Mesendoderm (in vitro differentiated cells): ENCODE measurements at places on chromosomes 4 and X.
A peak's percentile ranks its signal among the peaks of the same experiment; 100 is the strongest.

GRCh38 chr4:78131403-78131802 lies 74.3 kb downstream of the FRAS1 start:
- no peak for DNase-seq

GRCh38 chrX:134601240-134601765 lies 57.0 kb downstream of the PLAC1 start:
- no peak for DNase-seq

- DNase-seq, result no peak
These were observed 44.4 kb downstream of the BBS12 start for GRCh38 chr4:122776916-122777315.

DNA sequence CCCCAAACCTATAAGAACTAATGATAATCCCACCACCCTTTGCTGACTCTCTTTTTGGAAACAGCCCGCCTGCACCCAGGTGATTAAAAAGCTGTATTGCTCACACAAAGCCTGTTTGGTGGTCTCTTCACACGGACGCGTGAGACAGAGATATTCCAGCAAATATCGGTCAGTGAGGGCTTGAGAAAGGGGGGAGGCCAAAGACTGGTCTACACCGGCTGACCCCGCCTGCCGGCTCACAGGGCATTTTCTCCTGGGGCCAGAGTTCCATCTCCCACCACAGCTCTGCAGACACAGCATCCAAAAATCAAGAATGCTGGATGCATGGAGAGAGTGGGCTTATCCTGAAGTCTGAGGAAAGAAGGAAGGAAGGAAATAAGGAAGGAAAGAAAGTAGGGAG lies 176.0 kb downstream of the SHOX start:
- DNase-seq, result no peak

DNA sequence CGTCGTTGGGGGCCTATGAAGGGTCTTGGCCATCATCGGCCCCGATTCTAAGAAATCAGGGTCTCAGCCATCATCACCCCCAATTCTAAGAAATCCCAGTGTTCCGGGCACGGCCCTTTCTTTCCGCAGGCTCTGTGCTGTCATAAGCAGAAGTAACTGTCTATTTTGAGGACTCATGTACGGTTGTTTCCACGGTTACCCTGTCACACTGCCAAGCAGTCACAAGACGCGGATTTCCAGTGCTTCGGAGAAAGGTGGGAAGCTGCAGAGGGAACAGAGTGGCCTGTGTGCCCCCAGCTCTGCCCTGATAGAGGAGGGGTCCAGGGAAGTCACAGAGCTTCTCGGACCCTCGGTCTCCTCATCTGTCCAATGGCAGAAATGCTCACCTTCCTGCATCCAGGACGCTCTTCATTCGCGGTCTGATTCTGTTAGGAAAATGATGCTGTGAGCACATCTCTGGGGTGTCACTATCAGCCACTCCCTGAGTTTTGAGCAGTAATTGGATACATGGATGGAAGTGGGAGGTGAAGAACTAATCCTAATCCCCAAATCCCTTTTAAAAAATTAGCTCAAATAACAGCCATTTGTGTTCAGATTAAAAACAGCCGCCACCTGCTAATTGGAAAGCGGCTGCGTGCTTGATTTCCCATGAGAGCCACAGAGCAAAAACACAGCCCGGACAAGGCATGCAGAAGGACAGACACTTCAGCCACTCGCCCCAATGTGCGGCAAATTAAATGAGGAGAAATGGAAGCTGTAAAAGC lies 73.1 kb downstream of the WFS1 start:
- no peak for DNase-seq

DNA sequence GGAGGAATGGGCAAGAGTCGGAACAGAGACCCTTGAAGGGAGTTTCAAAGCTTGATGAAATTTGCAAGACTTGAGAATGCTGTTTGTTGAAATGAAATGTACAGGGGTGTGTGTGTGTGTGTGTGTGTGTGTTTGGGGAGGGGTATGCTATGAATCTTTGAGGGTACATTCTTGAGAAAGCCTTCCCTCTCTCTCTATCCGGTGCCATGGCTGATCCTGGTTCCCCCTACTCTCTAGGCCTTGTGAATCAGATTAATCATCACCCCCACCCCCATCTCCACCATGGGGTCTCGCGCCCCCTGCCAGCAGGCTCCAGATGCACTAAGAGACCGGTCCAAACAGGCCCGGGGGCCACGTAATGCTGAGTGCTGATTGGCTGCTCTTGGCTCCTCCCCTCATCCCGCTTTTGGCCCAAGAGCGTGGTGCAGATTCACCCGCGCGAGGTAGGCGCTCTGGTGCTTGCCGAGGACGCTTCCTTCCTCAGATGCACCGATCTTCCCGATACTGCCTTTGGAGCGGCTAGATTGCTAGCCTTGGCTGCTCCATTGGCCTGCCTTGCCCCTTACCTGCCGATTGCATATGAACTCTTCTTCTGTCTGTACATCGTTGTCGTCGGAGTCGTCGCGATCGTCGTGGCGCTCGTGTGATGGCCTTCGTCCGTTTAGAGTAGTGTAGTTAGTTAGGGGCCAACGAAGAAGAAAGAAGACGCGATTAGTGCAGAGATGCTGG lies at the start of gene HTR2C:
HTR2C (plus strand) TSS at position 441 of the 729 bp plus-strand sequence. CDS start 142,851 bp downstream, outside the sequence.
- peak; percentile 39 for DNase-seq

DNA sequence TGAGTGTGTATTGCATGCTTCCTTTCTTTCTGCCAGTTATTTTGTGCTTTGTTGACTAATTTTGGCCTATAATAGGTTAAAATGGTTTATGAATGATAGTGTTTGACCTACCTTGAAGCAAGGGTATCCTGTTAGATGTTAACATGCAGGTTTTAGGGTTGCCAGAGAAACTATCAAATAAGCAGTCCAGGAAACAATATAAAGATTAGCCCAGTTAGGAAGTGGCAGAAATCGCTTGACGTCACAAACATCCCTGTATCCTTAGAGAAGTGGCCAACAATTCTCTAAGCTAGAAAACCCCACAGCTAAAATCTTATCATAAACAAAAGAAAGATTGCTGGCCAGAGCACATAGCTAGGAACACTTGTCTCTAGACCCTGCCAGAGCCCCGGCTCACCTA lies 3.8 kb downstream of the NAP1L5 start:
- DNase-seq, result no peak

GRCh38 chr4:90281541-90282355 lies 154.6 kb downstream of the CCSER1 start:
- no peak for DNase-seq

- DNase-seq, result peak; percentile 38
These were observed 816.4 kb upstream of the FRG1 start for GRCh38 chr4:189124149-189124758.

GRCh38 chr4:104938624-104939023 lies 208.1 kb upstream of the TET2 start:
- DNase-seq, result no peak

DNA sequence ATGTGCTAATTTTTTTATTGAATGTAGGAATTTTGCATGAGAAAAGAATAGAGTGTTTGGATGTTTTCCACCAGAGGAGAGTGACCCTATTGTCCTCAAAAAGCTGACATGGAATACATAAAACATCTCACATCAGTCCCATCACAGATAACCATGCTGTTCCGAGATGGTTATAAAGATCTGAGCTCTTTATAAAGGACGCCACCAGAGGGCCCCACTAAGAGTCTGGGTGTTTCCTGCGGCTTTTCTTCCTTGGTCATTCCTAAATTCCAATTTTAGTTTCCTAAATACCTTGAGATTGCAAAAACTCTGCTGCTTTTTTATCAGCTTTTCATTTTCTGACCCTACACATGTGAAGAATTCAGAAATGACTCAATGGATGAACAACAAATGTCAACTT lies 504.5 kb upstream of the FRG1 start:
- DNase-seq, result peak; percentile 41

- no peak for DNase-seq
These were observed 36.8 kb upstream of the ARSD start for GRCh38 chrX:2965965-2966364.

GRCh38 chr4:93841803-93842345 lies 13.3 kb downstream of the ATOH1 start:
- no peak for DNase-seq

DNA sequence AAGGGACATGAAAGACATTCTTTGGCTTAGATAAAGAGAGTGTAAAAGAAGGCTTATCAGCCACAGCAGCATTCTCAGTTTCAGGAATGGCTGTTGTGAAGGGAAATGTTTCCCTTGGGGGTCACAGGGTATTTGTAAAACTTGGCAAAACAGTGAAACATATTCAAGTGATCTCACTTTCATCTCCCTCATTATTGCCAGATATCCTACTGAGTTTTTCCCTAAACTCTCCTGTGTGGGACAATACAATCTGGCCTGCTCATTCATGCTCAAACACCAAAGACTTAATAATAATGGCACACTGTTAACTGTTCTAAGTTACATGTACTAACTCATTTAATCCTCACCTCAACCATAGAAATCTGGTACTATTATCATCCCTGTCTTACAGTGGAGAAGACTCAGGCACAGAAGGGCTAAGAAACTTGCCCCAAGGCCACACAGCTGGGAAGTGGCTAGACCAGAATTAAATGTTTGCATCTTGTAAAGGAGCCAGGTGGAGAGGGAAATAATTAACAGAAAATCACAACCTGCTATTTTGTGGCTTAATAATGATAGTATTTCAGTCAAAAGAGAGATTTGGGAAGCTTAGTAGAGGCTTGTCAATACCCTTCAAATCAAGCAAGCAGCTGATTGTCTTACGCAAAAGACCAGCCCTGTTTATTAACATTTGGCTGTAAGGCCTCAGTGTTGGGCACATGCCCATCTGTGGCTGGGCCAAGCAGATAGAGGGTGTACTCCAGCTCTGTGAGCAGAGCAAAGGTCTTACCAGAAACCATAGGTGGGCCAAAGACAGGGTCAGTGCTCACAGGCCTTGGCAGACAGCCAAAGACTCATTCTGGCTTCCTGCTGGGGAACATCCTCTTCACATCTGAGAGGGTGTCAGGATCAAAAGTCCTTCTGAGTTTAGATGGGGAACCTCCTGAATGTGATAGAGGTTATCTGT lies 17.3 kb downstream of the SMPX start:
- DNase-seq, result peak; percentile 65

GRCh38 chr4:174810834-174811233 lies 18.2 kb downstream of the GLRA3 start:
- DNase-seq, result no peak

GRCh38 chr4:143381189-143382118 lies 44.8 kb downstream of the GAB1 start:
- peak; percentile 69 for DNase-seq

DNA sequence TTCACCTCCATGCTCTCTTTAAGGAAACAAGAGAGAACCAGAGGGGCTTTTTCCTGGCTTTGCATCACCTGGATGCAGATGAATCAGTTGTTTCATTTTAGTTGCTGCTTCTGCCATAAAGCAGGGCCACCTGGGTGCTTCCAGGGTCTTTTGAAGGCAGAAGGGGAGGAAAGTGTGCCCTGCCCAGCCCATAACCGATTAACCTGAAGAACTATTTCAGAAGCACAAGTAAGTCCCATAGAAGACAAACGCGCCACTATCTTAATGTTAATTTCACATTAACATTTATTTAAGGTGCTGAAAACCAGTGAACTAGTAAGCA lies 32.1 kb downstream of the IRF2 start:
- no peak for DNase-seq

- DNase-seq, result peak; percentile 42
These were observed 975.7 kb upstream of the PABPC4L start for GRCh38 chr4:135177321-135177720.

- no peak for DNase-seq
These were observed 155.5 kb downstream of the EMCN start for GRCh38 chr4:100362366-100362765.

- DNase-seq, result peak; percentile 38
These were observed 564 bp downstream of the PGK1 start for GRCh38 chrX:78104447-78105176.

- DNase-seq, result no peak
These were observed 18.2 kb upstream of the RASL11B start for GRCh38 chr4:52843958-52844357.

GRCh38 chrX:50680990-50681389 lies 133.0 kb downstream of the SHROOM4 start:
- no peak for DNase-seq

DNA sequence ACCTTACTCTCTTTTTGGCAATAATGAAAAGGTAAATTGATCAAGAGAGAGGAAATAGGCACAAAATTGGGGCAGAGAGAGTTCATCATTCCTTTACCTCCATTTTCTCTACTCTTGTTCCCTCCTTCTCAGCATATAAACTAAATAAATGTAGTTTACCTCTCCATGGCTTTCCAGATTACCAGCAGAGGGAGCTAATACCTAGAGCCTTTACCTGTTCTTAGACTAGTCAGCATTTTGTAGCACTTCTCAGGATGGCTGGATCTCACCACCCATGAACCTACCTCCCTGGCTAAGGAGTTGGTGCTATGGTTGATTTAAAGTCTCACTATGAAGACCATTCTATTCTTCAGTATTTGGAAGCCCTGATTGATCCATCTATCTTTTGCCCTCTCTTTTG lies 15.7 kb downstream of the OFD1 start:
- peak; percentile 55 for DNase-seq

GRCh38 chr4:23805450-23805851 lies 84.4 kb downstream of the PPARGC1A start:
- no peak for DNase-seq

DNA sequence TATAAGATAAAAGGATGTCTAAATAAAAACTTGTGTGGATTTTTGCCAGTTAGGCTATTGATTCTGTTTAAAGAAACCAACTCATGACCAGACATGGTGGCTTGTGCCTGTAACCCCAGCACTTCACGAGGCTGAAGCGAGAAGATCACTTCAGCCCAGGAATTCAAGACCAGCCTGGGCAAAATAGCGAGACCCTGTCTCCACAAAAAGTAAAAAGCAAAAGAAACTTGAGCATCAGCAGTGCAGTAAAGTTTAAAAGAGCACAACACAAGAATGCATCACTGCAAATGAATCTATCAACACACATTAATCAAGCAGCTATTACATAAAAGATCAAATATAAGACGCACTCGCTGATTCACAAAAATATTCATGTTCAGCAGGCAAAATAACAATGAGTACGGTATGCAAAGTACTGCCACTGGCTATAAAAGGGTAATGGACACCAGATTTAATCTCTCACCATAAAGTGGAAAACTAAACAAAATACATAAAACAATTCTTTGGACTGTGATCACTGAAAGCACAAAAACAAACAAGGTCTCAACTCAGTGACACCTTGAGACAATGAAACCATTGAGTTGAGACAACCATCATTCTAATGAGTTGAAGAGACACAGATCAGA lies 41.3 kb downstream of the LRBA start:
- no peak for DNase-seq

GRCh38 chrX:101108284-101108683 lies 10.3 kb downstream of the CENPI start:
- DNase-seq, result no peak
